ENCODE measurements at places on chromosomes 13 and 19.

- DNase-seq = no peak
These were observed 73.7 kb upstream of the NPAS1 start for GRCh38 chr19:46945694-46946489.

- no peak for DNase-seq
These were observed 25.1 kb downstream of the TUBGCP3 start for GRCh38 chr13:112562786-112563383.

DNA sequence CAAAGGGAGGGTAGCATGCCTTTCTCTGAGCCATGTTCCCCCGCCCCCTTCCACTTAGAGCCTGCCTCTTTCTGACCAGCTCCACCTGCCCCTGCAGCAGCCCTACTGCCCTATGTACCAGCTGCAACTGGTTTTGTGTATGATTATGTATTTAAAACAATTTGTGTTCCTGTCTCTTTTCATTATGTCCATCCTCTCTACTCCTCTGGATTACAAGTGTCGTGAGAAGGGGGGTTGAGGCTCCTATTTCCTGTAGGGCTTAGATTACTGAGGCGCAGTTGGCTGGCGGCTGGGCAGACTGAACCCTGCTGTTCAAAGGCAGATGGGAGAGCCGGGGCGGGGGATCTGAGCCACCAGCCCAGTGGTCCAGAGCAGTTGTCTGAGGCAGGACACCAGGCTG lies 213.3 kb downstream of the KCNRG start:
- no peak for DNase-seq

GRCh38 chr13:75302071-75302698 lies 179.8 kb downstream of the TBC1D4 start:
- DNase-seq = no peak

DNA sequence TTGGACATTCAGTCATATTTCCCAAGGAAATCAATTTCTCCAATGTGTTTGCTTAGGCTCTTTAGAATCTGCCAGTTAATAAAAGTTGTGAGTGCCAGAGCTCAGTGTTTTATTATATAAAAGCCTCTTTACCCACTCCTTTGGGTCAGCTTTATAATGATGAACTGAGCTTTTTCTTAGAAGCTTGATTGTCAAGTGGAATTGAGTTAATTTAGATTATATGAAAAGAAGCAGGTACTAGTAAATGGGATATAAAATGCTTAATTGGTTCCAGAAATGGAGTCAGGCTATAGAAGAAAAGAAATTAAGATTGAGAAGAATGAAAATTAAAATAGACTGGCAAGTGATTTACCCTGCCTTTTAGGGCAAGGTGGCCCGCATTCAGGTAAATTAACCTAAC lies 363.2 kb downstream of the SLITRK6 start:
- DNase-seq = no peak
